Renal cortex interstitium (tissue), 15 donors: ENCODE measurements at places on chromosomes 11 and 22. TPM values are rescaled to one million over a fixed set of nuclear protein-coding genes. Genes with fewer than 3 reads are reported as not detected.

ART1 gene
- polyA plus RNA-seq, result not detected

GRCh38 chr11:75480185-75481175 is 45.3 kb downstream of the GDPD5 start:
- no peak for DNase-seq

DNA sequence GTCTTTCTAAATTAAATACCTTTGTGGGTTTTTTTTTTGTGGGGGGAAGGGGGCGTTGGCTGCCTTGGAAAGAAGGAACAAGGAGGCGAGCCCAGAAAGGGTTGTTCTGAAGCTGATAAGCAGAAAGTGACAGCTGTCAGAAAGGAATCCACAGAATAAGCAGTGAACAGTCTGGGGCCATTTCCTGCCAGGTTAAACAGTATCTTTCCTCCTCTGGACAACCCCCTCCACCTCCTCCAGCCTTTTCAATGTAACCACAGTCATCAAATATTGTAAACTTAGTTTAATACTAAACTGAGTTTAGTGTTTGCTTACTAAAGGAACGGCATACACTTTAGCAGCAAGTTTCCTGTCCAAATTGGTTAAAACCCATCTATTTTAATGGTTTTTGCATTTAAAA is 271.2 kb upstream of the SYN3 start:
- DNase-seq, result no peak

GRCh38 chr11:94400457-94400838 is 771 bp downstream of the GPR83 start:
- no peak for DNase-seq

APOL3 gene
- 16.6 TPM for polyA plus RNA-seq

KDM4D gene
- polyA plus RNA-seq, result 2.1 TPM
